ENCODE measurements at places on chromosomes 5 and 9. TPM values are rescaled to one million over a fixed set of nuclear protein-coding genes. Genes with fewer than 3 reads are reported as not detected.

DNA sequence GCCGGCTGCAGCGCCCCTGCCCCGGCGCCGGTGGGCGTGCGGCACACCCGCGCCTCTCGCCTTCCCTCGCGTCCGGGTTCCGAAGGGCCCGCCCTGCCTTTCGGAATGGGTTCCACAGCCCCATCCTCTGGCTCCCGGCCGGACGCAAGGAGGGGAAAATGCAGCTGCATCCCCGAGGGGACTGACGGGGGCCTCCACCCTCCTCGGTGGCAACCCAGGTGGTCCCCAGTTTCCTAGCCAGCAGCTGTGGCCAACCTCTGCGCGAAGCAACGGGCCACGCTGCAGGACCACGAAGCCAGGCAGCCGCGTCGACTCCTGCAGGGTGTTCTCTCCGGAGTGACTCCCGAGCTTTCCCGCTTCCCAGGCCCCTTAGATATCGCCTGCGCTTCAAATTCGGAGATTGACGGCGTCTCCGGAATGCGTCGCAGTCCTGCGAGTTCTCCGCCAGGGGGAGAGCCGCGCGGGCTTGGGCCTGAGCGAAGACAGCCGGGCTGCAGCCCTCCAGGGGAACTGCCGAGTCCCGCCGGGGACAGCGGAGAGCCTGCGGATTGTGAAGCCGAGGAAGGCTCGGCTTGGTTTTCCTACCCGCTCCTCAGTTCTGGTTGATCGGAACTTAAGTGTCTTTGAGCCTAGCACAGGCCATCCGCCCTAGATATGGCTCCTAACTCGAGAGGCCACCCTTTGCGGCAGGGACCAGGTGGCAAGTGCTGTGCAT lies 582 bp upstream of the APBA1 start:
- H3K4me1 ChIP-seq, result peaks cover 23% of the 10 kb centered on the region
- H3K4me3 ChIP-seq, result peak overlapping the region; percentile 89
- no peaks in the 10 kb centered on the region for H3K27me3 ChIP-seq
- peak overlapping the region; percentile 45 for H3K27ac ChIP-seq

GRCh38 chr9:133184971-133185370 lies 21.3 kb upstream of the GBGT1 start:
- DNase-seq, result peak; percentile 89
- H3K27me3 ChIP-seq, result peaks cover 51% of the 10 kb centered on the region
- no peaks in the 10 kb centered on the region for H3K36me3 ChIP-seq
- H3K4me3 ChIP-seq, result no peak overlapping the region

- no peak for DNase-seq
- H3K4me3 ChIP-seq, result no peak overlapping the region
- H3K27me3 ChIP-seq, result no peaks in the 10 kb centered on the region
- no peaks in the 10 kb centered on the region for H3K36me3 ChIP-seq
Observed at GRCh38 chr9:78351816-78352215, 54.9 kb downstream of the PSAT1 start.

DNA sequence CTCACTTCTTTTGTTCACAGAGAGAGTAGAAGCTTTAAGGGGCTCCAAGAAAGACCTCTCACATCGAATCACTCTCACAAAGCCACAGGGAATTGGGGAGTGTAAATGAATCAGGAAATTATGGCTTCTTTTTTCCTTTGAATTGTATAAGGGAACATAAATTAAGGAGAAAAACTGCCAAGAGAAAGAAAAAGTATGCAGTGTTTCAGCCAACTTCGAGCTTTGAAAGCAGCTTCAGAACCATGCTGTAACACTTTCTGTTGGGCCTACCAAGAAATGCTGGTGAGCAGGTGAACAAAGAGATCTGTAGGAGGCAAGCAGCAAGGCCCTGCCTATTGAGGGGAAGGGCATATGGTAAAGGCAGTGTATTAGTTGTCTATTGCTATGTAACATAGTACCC lies 33.4 kb upstream of the CTNNA1 start:
- no peaks in the 10 kb centered on the region for H3K36me3 ChIP-seq
- no peaks in the 10 kb centered on the region for H3K27me3 ChIP-seq
- H3K4me3 ChIP-seq, result no peak overlapping the region
- DNase-seq, result no peak
- peaks cover 4% of the 10 kb centered on the region for H3K4me1 ChIP-seq

GRCh38 chr5:11955331-11955730 lies 51.1 kb upstream of the CTNND2 start:
- H3K27ac ChIP-seq, result no peak overlapping the region
- no peak overlapping the region for H3K4me3 ChIP-seq
- H3K4me1 ChIP-seq, result no peaks in the 10 kb centered on the region

DNA sequence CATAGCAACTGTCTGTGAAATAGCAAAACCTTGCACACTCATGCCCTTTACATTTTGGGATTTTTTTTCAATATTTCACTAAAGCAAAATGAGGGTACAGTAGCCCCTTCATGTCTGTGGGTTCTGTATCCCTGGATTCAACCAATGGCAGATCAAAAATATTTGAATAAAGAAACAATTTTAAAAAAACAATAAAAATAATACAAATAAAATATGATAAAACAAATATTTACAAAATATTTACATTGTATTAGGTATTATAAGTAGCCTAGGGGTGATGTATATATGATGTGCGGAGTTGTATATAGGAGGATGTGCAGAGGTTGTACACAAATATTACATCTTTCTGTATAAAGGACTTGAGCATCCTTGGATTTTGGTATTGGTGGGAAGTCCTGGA lies 67.3 kb upstream of the CDH10 start:
- no peak overlapping the region for H3K27ac ChIP-seq
- no peaks in the 10 kb centered on the region for H3K36me3 ChIP-seq
- no peak overlapping the region for H3K4me3 ChIP-seq
- no peaks in the 10 kb centered on the region for H3K4me1 ChIP-seq
- DNase-seq, result no peak
- no peaks in the 10 kb centered on the region for H3K27me3 ChIP-seq

- H3K36me3 ChIP-seq, result no peaks in the 10 kb centered on the region
- DNase-seq, result no peak
- H3K27me3 ChIP-seq, result no peaks in the 10 kb centered on the region
- no peaks in the 10 kb centered on the region for H3K4me1 ChIP-seq
- no peak overlapping the region for H3K27ac ChIP-seq
Observed at GRCh38 chr5:85500869-85501268, 1116.2 kb upstream of the EDIL3 start.

DNA sequence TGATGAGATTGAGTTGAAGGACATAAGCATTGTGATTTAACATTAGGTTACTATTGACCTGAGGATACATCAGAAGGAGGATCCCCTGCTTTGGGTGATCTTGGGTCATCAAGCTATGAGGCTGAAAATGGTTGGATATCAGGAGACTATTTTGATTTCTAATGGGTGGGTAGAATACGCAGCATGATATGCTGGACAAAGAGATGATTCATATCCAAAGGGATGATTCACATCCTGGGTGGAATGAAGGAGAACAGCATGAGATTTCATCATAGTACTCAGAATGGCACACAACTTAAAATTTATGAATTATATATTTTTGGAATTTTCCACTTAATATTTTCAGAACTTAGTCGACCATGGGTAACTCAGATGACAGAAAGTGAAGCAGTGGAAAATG lies 1759.5 kb upstream of the C9orf72 start:
- DNase-seq, result peak; percentile 0
- no peak overlapping the region for H3K4me3 ChIP-seq
- no peaks in the 10 kb centered on the region for H3K36me3 ChIP-seq
- no peaks in the 10 kb centered on the region for H3K4me1 ChIP-seq
- H3K27me3 ChIP-seq, result no peaks in the 10 kb centered on the region

DNA sequence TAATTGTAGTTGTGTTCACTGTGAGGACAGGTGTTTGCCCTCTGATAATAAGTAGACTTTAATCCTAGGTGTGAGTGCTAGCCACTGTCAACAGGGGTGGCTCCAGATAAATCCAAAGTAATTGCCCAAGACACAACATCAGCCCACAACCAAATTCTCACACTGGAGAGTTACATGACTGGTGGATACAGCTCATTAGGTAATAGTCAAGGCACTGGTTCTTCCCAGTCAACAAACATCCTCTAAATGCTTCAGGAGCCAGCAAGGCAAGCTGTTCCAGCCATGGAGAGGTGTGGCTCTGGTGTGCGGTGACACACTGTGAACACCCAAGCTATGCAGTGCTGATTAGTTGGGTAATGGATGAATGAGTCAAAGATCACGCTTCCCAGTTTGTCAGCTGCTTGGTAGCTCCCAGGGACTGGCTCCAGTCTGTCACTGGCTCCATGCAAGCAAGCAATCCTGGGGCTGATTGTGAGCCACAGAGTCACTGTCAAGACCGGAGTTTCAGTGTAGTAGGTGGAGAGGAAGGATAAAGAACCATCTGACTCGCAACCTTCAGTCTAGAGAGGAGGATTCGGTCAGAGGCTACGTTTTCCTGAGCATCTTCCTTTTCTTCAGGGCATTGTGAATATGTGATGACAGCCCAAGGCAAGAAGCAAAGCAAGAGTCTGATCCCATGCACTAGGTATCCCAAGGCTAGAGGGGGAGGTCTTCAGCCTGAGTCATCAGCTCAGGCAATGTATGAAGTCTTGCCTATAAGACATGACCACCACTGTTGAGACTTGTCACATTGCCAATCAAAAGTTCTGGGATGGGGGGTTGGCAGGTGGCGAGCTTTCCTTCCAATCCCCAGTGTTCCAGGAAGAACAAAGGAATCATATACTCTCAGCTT lies 63.1 kb downstream of the UGCG start:
- H3K27me3 ChIP-seq, result no peaks in the 10 kb centered on the region
- peak; percentile 98 for DNase-seq
- peaks cover 43% of the 10 kb centered on the region for H3K4me1 ChIP-seq
- peak overlapping the region; percentile 97 for H3K27ac ChIP-seq

Gene GDA
- not detected for total RNA-seq

Gene ZNF354C
- 6.9 TPM for total RNA-seq

GRCh38 chr9:129350143-129350935 lies 172.3 kb upstream of the IER5L start:
- no peak overlapping the region for H3K4me3 ChIP-seq
- no peak for DNase-seq
- peaks cover 10% of the 10 kb centered on the region for H3K4me1 ChIP-seq
- no peaks in the 10 kb centered on the region for H3K27me3 ChIP-seq
- no peaks in the 10 kb centered on the region for H3K36me3 ChIP-seq
- no peak overlapping the region for H3K27ac ChIP-seq

DNA sequence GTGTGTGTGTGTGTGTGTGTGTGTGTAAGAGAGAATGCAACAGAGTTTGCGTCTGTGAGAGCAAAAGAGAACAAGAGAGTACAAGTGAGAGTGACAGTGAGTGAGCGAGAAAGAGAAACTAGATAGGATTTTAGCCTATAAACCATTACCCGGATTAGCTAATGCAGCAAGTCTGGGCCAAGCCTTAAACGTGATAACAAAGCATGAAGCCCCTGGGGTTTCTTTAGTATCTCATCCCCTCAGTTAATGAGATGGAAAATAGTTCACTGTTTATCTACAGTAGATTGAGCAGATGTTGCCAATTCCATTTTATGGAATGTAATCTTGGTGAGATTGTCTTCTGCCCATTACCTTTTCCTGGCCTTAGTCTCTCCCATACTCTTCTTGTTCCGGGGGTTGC lies 114.5 kb downstream of the MAT2B start:
- H3K4me3 ChIP-seq, result no peak overlapping the region
- no peak for DNase-seq
- no peaks in the 10 kb centered on the region for H3K36me3 ChIP-seq

GRCh38 chr5:115932991-115933390 lies 29.3 kb upstream of the LVRN start:
- no peaks in the 10 kb centered on the region for H3K27me3 ChIP-seq
- no peak overlapping the region for H3K4me3 ChIP-seq
- no peak for DNase-seq
- no peaks in the 10 kb centered on the region for H3K4me1 ChIP-seq
- no peak overlapping the region for H3K27ac ChIP-seq

Gene CYFIP2
- 1.8 TPM for total RNA-seq

DNA sequence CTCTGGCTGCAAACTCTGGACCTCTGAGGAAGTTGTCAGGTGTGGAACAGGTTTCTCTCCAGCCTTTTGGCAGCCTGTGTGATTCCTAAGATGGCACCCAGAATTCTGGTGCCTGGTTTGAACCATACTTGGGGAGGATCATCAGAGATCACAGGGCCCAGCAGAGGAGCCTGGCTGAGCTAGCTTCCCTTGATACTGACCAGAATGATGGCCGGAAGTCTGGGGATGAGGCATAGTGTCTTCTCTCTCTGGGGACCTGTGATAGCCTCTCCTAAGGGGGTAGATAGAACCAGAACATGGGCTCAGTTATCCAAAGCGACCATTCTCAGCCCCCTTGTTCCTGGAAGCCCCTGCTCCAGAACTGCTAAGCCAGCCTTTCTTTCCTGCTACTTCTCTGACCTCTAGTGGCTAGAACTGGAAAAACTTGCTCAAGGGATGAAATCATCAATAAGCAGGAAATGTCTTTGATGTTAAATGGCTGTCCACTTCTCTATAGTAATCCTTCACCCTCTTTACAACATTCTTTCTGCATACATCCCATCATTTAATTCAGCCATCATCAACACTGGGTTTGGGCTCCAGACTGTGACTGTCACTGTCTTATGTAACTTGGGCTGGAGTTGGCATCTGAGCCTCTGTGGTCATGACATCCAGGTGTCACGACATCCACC lies 55.1 kb downstream of the C9orf152 start:
- no peak overlapping the region for H3K4me3 ChIP-seq
- peaks cover 66% of the 10 kb centered on the region for H3K4me1 ChIP-seq
- peaks cover 13% of the 10 kb centered on the region for H3K36me3 ChIP-seq
- no peaks in the 10 kb centered on the region for H3K27me3 ChIP-seq

GRCh38 chr9:107213561-107214028 lies 69.5 kb upstream of the RAD23B start:
- DNase-seq, result peak; percentile 91
- peak overlapping the region; percentile 64 for H3K27ac ChIP-seq
- no peaks in the 10 kb centered on the region for H3K36me3 ChIP-seq
- H3K4me1 ChIP-seq, result peaks cover 32% of the 10 kb centered on the region

GRCh38 chr9:127112056-127112455 lies 10.4 kb downstream of the ANGPTL2 start:
- H3K27me3 ChIP-seq, result no peaks in the 10 kb centered on the region
- peaks cover 5% of the 10 kb centered on the region for H3K36me3 ChIP-seq
- H3K4me3 ChIP-seq, result no peak overlapping the region
- no peak overlapping the region for H3K27ac ChIP-seq

DNA sequence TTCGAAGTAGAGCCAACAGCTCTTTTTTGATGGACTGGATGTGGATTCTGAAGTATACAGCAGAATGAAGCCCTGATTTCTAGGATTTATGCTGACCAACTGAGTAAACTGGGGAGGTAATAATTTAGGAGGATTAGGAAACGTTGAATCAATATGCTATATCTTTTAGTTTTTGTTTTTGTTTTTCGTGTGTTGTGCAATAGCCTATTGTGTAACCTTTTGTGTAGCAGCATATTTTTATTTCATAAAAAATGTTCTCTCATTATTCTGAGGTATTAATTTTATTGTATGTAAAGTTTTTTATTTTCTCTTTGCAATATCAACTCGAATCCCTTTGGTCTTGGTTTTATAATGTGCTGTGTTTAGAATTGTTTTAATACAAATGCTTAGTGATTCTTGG lies 902.3 kb downstream of the EFNA5 start:
- no peaks in the 10 kb centered on the region for H3K36me3 ChIP-seq
- H3K27me3 ChIP-seq, result no peaks in the 10 kb centered on the region
- DNase-seq, result no peak
- H3K4me1 ChIP-seq, result no peaks in the 10 kb centered on the region
- no peak overlapping the region for H3K27ac ChIP-seq
